Stimulated activated CD8-positive, alpha-beta memory T cell treated with anti-CD3 and anti-CD28 coated beads, Interleukin-4, amount 100 ng/mL, for 24 hours (primary cell): ENCODE measurements at places on chromosomes 13 and 19.

- no peak for DNase-seq
Observed at GRCh38 chr13:79398915-79399314, 7.1 kb downstream of the RBM26 start.

GRCh38 chr19:8702350-8702749, 3.8 kb upstream of the ACTL9 start:
- no peak for DNase-seq

- DNase-seq = no peak
Observed at GRCh38 chr13:25168790-25169189, 3.3 kb downstream of the AMER2 start.

GRCh38 chr13:49042476-49042875, 66.8 kb downstream of the FNDC3A start:
- no peak for DNase-seq

GRCh38 chr19:11091703-11092153, 2.5 kb downstream of the LDLR start:
- DNase-seq = no peak

GRCh38 chr13:32936716-32937115, 79.5 kb upstream of the KL start:
- no peak for DNase-seq

DNA sequence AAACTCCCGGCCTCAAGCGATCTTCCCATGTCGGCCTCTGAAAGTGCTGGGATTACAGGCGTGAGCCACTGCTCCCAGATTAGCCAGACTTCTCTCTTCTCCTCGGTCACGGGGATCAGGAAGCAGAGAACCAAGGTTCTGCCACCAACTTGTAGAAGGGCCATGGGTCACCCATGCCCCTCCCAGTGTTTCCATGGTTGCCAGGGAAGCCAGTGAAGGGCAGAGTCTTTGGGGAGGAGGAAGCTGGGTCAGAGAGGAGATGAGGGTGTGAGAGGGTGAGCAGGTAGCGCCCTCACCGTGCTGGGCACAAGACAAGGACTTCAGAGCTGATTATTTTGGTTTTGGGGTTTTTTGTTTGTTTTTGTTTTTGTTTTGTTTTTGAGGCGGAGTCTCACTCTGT, 77.1 kb downstream of the GNG7 start:
- DNase-seq = no peak

DNA sequence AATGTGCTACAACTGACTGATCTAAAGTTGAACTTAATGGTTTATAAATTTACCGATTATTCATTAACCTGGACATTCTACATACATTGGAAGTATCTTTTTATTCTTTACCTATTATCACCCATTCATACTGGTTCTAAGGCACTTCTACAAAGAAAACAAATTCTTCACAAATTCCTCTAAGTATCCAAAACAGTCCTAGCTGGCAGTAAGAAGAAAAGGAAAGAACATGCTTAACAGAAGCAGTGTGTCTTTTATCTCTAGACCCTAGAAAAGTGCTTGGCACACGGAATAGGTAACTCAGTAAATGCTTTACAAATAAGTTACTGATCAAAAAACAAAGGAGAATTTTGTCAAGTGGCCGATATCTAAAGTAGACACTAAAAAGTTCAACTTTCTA, 32.8 kb downstream of the TSC22D1 start:
- DNase-seq = no peak

DNA sequence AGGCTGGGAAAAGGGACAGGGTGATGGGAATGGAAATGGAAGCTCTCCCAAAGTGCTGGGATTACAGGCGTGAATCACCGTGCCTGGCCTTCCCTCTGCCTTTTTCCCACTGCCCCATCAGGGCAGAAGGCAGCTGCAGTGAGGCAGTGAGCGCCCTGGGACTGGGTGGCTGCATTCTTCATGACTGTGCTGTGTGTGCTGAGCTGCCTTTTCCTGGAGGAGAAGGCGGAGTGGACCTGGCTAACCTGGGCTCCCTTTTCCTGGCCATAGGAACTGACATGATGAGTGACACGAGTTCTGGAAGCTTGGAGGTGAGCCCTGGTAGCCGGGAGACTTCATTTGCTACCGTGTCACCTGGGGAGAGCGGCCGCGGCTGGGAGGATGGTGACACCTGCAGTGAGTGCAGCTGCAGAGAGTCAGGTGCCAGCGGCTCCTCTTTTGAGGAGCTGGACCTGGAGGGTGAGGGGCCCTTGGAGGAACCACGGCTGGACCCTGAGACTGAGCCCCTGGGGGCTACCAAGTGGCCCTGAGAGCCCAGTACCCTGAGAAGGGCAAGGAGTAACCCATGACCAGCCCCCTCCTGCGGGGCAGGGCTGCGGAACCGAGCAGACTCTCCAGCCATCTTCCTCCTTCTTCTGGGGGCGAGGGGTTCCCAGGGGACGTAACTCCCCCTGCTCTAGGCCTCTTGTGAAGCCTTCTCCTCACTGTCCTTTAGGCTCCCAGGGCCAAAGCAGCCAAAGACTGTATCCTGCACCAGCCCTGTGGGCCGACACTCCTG, 26.3 kb upstream of the ZNF492 start:
- DNase-seq = no peak
